ENCODE measurements at places on chromosomes 3 and 15. TPM values are rescaled to one million over a fixed set of nuclear protein-coding genes. Genes with fewer than 3 reads are reported as not detected.

LRRIQ4 gene
- polyA plus RNA-seq = 0.16 TPM

LRRC31 gene
- polyA plus RNA-seq = 0.11 TPM

CFAP161 gene
- 0.40 TPM for polyA plus RNA-seq

ADAMTSL3 gene
- 4.8 TPM for polyA plus RNA-seq

PRSS50 gene
- 1.8 TPM for polyA plus RNA-seq

TEX55 gene
- polyA plus RNA-seq = not detected

RBM15B gene
- polyA plus RNA-seq = 41.8 TPM

VIPR1 gene
- polyA plus RNA-seq = 1.5 TPM

EBLN2 gene
- polyA plus RNA-seq = 3.2 TPM

POPDC2 gene
- polyA plus RNA-seq = 4.7 TPM

NCK1 gene
- polyA plus RNA-seq = 43.7 TPM

INTS14 gene
- 52.6 TPM for polyA plus RNA-seq

ULK3 gene
- 33.2 TPM for polyA plus RNA-seq

- no peak for DNase-seq
These were observed 151.8 kb downstream of the MEX3B start for GRCh38 chr15:81894061-81894460.

GRCh38 chr3:145272684-145273083, 888.3 kb downstream of the PLOD2 start:
- no peak for DNase-seq

GRCh38 chr15:68668926-68669600, 90.3 kb downstream of the CORO2B start:
- DNase-seq = no peak

DNA sequence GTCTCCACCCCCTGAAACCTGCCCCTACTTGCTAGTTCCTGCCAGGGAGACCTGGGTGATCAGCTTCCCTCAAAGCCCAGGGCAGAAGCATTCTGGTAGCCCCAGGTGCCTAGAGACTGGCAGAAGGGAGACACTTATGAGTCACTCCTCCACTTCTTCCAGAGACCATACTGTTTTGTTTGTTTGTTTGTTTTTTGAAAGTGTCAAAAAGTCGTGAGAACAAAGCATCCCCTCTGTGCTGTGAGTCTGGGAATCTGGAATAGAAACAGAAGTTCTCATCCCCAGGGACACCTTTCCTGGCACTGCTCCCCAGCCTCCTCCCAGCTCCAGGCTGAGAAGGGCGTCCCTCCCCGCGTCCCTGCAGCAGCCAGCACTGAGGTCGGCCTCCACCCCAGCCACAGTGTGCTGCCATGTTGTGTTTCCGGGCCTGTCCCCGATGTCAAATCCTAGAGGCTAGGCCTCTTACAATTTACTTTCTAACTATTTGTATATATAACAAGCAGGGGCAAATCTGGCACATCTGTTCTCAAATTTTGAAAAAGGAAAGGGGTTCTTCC, 573.0 kb downstream of the RBMS3 start:
- no peak for DNase-seq

GRCh38 chr3:176032043-176032442, 1165.2 kb downstream of the TBL1XR1 start:
- no peak for DNase-seq

- DNase-seq = no peak
These were observed 7.8 kb upstream of the KIF7 start for GRCh38 chr15:89662893-89663626.

GRCh38 chr3:73863546-73864079, 238.9 kb upstream of the PDZRN3 start:
- no peak for DNase-seq

DNA sequence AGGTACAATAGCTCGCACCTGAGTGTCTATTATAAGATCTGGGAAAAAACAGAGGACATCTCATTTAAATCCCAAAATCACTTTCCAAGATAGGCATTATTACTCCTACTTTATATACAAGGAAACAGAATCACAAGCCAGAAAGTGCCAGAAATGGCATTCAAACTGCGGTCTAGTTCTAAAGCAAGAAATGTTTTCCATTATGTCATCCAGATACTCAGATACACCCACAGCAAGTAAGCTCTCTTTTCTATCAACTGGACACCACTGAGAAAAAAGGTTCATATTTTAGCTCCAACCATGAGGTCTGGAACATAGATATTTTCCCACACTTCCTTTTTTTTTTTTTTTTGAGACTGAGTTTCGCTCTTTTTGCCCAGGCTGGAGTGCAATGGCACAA, 8.1 kb downstream of the SLC33A1 start:
- no peak for DNase-seq

GRCh38 chr15:65033659-65034269, 4.3 kb upstream of the MTFMT start:
- no peak for DNase-seq

- no peak for DNase-seq
These were observed 16.2 kb upstream of the C15orf39 start for GRCh38 chr15:75185271-75186029.

GRCh38 chr15:81312790-81313543, 11.0 kb downstream of the STARD5 start:
- no peak for DNase-seq

DNA sequence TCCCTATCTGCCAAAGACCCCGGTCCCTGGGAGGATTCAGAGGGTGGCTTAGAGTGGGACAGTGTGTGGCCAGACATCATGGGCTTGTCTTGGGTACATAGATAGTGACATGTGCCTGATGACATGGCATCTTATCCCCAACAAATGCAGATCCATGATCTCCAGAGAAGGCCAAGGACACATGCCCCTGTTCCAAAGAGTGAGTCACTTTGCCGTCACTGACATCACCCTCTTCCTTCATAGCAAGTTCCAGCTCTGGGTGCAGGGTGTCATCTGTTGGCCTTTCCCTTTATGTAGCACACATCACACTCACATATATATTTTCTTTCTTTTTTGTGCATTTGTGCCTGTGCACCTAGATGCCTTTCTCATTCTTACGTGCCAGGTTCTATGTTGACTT, 350.5 kb downstream of the LRTM1 start:
- DNase-seq = no peak

DNA sequence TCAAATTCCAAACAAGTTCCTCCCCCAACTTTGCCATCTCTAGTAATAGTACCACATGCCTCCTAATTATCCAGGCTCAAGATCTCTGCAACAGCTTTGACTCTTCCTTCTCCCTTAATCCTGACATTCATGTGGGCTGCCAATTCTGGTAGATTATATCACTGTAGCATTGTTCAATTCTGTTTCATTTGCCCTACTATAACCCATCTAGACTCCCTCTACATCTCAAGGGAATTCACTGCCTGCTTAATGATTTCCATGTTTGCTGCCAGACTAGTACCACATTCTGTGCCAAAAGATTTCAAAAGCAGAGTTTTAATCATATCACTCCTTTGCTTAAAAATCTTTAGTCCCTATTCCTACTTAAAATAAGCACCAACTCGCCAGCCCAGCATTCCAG, 34.6 kb upstream of the PPIB start:
- DNase-seq = no peak

DNA sequence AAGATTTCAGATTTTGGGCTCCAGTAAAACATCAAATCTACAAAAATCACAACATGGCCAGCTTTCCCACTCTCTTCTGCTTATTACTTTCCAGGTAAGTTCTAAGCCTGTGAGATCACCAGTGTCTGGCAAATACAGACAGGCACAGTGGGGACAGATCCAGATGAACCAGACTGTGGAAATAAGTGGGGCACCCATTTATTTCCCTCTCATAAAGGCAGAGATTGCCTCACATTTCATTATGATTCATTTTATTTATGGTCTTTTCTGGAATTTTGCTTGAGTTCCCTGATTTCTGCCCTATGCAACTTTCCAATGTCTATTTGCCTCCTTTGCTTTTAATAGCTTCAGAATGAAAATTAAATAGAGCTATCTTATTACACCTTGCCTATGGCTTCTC, 66.8 kb downstream of the GREM1 start:
- DNase-seq = no peak

- no peak for DNase-seq
These were observed 20.9 kb downstream of the ERICH6 start for GRCh38 chr3:150682824-150683223.

- DNase-seq = no peak
These were observed 412.1 kb upstream of the DPH6 start for GRCh38 chr15:35958021-35958420.

GRCh38 chr3:105414841-105415240, 48.1 kb downstream of the ALCAM start:
- DNase-seq = no peak

GRCh38 chr15:33149919-33150318, 44.6 kb downstream of the FMN1 start:
- no peak for DNase-seq

DNA sequence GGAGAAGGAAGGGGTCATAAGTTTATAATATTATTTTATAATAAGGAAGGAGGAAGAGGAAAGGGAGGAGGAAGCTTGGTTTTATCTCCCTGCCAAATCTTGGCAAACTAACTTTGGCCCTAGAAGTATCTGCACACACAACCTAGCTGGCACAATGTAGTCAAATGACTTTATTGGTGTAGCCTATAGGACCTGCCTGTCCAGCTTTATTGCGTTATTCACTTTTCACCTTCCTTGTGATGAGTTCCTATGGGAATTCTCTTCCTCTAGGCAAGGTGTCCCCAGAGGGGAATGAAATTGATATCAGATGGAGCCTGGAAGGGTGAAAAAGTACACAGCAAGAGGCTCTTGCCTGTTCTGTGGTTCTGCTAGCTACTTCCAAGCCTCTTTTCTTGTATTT, 111.2 kb upstream of the SLC25A36 start:
- DNase-seq = no peak

- no peak for DNase-seq
These were observed 317.6 kb upstream of the ZNF385D start for GRCh38 chr3:22068619-22069018.

DNA sequence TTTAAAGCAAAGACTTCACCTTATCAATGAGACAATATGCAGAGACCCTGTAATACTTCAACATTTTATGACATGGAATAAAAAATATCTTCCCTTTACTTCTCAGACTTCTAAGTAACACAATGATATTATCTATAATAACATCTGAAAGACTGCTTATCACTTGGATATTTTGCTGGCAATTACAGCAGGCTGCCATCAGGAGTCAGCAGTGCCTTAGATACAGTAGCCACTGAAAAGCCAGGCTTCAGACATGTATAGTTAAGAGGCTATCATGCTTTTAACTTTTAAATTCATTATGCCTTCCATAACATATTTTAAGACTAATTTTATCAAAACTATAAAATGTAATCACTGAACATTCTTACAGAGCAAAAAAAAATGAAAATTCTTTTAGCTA, 227.5 kb downstream of the NEK10 start:
- DNase-seq = no peak

GRCh38 chr3:21326704-21327475, 424.1 kb downstream of the ZNF385D start:
- no peak for DNase-seq

DNA sequence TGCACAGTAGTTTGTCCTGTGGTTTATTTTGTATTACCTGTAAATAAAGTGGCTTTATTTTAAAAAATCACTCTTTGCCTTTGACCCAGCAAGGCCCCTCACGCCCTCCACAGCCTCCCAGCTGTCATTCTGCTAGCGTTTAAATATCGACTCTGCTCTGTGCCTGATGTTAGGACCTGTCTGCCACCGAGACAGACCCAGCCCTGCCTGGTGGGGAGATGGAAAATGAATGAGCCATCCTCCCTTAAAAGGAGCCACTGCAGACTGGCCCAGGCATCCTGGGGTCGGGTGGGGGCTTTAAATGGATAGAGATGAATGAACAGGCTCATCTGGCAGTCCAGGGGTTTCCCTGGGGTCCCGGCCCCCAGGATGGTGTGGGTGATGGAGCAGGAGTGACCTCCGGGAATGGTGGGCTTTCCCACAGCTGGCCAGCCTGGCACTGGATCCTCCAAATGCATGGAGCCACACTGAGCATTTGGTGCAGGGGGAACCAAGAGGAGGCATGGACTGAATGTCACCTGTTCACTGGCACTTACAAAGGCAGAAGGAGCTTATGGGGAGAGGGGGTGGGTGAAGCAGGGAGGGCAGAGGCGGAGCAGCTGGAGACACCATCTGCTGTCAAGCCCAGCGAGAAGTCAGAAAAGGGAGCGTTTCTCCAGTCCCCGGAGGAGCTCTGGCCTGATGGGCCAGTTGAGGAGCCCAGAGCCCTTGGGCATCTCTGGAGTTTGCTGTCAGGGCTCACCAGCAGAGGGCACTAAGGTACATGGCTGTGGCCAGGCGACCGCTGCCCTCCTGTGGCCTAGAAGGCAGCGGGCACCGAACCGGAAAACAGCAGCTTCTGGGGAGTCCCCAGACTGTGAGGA, 11.9 kb downstream of the GRM2 start:
- DNase-seq = peak; percentile 18

Measured in right renal pelvis (tissue), 4 donors.